ENCODE measurements at places on chromosomes 12 and 14.

GRCh38 chr14:76589246-76589645 is 172.0 kb upstream of the VASH1 start:
- ATAC-seq, result no peak

GRCh38 chr14:23093991-23094665 is 808 bp downstream of the ACIN1 start:
- ATAC-seq, result no peak

GRCh38 chr12:58384196-58384595 is 442.8 kb downstream of the ATP23 start:
- no peak for ATAC-seq

DNA sequence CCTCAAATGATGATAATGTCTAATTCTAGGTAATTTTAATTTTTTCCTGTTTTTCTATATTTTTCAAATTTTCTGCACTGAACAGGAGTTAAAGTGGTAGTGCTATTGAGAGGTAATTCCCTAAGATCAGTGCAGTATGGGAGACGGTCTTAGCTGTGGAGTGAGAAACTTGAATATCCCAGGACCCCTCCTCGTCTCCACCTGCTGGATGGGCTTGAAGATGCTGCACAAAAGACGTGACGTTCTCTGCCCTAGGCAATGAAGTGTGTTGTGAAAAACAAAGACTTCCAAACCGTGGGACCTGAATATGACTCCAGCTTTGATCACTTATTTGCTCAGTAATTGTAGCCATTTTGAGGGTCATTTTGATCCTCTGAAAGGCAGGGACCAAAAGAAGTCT is 298.1 kb downstream of the VRK1 start:
- ATAC-seq, result no peak

DNA sequence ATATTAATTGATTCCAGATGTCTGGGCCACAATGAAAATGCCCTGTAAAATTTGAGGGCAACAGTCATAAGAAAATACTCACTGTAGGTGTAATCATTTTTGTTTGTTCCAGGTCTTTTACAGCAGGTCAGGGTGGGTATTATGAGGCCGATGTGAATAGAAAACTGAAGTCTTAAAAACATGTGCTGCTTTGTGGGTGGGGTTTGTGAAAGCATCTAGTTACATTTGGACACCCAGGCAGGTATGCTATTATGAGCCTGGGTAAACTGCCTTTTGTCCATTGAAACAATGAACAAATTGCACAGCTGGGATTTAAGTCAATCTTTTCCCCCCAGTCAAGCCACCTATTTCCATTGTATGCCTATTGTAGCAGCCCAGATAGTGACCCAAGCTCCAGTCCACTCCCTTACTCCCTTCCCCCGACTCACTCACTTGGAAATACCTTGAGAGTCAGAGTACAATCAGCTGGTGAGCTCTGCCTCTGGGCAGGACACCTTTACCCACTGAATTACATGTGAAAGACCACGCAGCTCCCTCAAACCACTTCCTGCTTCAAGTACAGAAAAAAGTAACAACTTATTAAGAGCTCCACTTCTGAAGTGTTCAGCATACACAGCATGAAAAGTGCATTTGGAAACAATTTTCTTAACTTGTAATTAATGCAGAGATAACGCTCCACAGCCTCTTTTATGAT is 1.8 kb downstream of the IGF1 start:
- ATAC-seq, result peak; percentile 60
